Choroid plexus epithelial cell (primary cell): ENCODE measurements at places on chromosomes 3 and 15.
A peak's percentile ranks its signal among the peaks of the same experiment; 100 is the strongest.

- peak; percentile 61 for DNase-seq
These were observed 655.5 kb downstream of the GBE1 start for GRCh38 chr3:81105789-81106488.

- DNase-seq, result no peak
These were observed 148.1 kb downstream of the ABHD5 start for GRCh38 chr3:43838877-43839276.

DNA sequence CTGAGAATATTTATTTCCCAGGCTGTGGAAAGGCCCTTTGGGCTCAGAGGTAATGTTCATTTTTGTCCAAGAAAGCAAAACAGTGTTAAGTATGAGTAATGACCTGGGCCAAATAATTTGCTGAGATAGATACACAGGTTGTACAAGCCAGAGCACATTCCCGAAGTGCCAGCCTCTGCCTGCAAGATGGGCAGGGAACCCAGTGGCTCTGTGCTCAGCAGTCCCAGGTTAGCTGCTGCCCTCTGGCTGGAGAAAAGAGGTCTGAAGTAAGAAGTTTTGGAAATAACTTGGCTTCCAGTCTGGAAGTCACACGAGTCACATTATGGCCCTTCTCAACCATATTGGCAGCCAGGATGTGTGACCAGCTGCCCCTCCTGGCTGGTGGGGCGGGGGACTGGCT is 20.2 kb downstream of the MYZAP start:
- DNase-seq, result peak; percentile 37

DNA sequence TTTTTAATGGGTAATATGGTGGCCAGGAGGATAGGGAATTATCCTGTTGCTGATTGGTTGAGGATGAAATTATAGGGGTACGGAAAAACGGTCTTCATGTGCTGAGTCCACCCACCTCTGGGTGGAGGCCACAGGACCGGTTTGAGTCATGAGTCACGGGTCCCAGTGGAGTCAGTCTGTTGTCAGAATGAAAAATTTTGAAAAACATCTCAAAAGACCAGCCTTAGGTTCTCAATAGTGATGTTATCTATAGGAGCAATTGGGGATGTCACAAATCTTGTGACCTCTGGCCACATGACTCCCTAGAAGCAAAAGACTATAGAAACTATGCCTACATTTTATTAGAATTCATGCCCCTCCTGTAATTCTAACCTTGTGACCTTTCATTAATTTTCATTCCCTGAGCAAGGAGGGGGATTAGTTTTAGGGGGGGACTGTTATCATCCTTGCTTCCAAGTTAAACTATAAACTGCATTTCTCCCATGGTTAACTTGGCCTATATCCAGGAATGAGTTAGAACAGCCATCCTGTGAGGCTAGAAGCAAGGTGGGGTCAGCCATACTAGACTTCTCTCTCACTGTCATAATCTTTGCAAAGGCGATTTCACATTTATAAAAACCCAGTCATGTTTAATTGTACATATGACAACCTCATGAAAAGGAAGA is 101.2 kb downstream of the TCF12 start:
- peak; percentile 38 for DNase-seq

DNA sequence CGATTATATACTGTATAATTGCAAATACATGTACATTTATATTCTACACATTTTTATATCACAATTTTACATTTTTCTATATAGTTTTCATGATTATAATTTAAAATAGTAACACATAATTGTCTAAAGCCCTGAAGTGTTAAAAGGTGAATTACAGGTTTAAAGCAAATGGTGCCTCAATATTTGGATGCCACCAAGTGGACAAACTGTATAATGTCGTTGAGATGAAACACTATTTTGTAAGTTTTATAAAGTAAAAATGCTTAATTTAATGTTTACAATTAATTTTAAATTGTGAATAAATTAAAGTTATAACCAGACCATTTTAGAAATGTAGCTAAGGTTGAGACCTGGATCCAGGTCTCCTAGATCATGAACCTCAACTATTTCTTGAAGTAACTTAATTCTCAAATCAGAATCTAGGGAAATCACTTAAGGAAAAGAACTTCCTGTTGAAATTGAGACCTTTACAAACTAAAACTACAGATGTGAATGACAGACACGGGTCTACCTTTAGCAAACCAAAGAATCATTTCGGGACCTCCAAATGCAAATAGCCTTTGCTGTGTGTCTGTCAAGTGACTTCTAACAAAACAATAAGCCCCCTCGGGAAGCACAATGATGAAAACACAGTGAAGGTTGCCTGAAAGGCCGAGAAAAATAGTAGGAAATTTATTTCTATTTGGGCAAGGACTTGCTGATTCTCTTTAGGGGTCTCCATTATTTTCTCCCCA is 37.8 kb downstream of the EHHADH start:
- DNase-seq, result peak; percentile 57

DNA sequence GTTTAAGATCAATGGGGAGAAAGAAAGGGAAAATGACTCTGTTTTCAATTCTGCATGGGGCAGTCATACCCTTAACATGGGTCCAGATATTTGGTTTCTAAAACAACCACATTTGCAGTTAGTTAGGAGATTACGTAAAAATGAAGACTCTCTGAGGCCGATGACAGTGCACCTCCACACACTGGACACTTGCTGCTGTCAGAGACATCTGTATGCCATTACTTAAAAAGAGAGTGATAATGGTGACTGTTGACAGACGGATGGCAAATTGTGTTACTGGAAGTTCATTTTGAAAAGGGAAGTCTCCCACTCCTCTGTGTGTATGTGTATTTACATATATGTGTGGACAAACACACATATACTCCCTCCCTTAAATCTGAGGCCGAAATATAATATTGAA is 304.5 kb upstream of the SEMA6D start:
- DNase-seq, result no peak

DNA sequence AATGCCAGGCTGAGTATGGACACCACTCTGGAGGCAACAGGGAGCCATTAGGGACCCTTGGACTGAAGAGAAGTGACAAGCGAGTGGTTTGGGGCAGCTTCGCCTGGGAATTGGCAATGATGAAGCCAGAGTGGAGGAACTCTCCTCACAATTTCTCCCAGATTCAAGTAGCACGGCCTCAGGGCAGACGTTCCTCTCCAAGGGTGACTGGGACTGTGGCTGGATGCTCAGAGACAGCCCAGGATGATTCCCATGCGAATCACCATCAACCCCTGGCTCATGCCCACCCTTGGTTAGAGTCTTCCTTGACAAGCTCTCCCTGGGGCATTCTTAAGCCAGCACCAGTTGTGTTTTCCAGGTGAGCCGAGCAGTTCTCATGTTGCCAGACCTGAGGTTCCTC is 16.3 kb upstream of the DOCK3 start:
- no peak for DNase-seq

DNA sequence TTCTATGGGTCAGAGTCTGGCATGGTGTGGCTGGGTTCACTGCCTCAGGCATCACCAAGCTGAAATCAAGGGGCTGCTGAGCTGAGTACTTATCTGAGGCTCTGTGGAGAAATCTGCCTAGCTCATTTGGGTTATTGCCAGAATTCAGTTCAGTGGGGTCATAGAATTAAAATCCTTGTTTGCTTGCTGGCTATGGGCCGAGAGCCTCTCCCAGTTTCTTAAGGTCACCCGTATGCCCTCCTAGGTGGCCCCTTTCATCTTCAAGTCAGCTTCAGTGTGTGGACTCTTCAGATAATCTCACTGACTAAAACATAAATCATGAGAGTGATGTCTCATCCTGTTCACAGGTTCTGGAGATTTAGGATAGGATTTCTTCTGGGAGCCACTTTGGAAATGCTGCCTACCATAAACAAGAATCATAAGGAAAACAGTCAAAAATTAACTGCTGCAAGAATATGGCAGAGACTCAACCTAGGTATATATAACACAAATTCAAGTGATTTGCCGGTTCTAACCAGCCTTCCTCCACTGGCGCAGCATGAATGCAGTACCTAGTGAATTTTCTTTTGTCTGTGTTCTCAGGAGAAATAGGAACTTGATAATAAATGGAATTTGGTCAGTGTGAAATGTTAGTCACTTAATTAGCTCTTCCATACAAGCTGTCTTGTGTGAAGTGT is 5.3 kb downstream of the CP start:
- DNase-seq, result peak; percentile 43

DNA sequence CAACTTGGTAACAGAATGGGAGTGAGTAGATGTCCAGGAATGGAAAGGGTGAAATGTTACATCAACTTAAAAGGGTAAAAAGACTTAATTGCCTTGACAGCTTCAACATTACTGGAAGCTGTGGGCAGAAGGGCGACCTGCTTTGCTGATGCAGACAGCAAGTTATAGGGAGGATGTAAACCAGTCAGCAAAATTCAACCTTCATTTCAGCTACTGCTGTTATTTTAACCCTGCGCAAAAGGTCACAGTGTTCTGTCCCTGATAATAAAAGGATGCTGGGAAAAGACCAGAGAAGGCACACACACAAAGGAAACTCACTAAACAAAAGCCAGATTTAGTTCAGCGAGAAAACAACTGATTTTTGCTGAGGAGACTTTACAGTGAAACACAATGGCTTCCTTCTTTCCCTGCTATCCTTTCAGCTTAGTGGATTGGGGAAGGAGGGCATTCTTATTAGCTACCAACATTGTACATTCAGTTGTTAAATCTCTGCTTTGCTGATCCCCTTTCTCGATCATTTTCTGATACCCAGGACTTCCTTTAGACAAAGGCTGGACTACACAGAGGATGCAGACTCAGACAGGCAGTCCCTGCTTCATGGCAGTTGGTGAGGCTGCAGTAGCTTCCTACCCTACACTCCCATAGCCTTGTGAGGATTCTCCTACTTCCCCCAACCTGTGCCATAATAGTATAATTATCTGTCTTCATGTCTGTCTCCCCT is 62.0 kb downstream of the P3H2 start:
- DNase-seq, result peak; percentile 88

DNA sequence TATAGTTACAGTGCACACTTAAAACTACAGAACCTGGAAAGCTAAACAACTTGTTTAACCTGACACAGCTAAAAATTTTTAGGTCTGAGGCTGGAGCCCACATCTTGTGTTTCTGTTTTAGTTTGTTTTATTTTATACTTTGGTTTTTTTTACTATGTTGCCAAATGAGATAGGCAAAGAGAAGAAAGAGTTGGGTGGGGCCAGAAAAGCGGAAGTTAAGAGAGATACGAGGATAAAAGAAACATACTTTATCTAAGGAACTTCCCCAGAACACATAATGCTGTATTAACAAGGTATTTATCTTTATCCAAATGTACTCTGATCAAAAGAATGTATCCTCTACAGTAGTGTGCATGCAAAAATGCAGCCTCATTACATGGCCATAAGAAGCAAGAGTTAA is 1145.7 kb downstream of the EPHA3 start:
- DNase-seq, result no peak

GRCh38 chr3:115766587-115767482 is 143.5 kb downstream of the GAP43 start:
- peak; percentile 80 for DNase-seq

GRCh38 chr3:53673722-53674350 is 172.4 kb downstream of the CHDH start:
- no peak for DNase-seq

DNA sequence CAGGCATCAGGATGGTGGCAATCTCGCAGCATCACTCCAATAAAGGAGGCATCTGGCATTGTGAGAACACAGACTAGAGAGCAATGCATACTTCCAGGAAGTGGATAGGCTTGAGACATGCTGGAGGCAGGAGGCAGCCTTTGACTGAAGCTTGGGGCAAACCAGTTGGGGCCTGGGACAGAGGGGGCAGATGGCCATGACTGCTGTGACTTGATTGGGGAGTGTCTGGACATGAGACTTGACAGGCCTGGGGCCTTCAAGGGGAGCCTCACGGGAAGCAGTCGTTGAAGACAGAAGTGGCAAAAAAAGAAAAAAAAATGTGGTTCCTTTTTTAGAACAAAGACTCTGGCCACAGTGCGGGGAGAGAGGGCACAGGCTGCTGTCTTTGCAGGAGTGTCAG is 44.7 kb upstream of the CHRNA7 start:
- no peak for DNase-seq

DNA sequence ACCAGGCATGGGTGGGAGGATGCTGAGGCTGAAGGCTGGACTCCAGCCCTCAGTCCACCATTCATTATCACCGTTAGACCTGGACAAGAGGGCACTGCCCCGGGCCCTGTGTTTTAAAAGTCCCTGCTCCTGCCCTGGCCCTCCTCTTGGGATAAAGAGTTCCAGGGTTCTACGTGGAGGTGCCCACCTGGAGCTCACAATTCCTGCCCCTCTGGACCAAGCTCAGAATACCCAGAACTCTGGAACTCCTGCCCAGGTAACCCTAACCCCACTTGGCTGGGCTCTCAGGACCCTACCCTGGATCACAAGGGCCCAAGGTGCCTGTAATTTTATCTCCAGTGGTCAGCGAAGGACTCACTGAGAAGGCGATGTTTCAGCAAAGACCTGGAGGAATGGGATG is 1.2 kb downstream of the CALML4 start:
- no peak for DNase-seq
